SIG-M5 (cell line): ENCODE measurements at places on chromosomes 13 and 19.

GRCh38 chr13:109868578-109869311, 82.4 kb upstream of the IRS2 start:
- no peak for DNase-seq

DNA sequence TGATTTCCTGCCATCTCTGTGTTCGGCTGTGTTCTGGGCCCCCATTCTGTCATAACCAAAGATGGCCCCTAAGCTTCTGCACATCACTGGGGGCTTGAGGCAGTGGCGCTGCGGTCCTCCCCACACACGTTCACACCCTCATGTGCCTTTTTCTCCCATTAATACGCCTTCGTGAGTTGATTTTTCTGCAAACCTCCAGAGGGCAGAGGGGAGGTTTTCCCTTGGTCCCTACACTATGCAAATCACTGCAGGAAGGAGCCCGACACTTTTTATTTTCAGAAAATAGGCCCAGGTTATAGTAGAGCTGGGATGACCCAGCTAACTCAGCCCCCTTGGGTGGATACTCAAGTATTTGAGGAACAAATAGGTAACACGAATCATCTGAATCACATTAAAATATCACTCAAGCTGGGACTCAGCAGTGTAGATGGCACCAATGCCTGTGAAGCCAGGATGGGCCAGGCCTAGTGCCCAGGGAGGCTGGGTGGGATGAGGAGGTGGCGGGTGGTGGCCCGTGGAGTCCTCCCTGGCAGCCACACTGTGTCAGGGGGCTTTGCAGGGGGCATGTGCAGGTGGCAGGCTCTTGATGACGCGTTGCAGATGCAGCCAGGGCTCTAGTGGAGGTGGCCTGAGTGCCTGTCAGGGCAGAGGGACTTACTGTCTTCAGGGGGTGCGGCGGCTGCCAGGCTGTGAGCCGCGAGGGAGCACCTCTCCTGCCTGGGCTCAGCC, 234.3 kb downstream of the TEX29 start:
- no peak for DNase-seq

- DNase-seq: no peak
These were observed 3.4 kb downstream of the RPL36 start for GRCh38 chr19:5693195-5694166.

GRCh38 chr19:40556953-40557530, 19.6 kb upstream of the SHKBP1 start:
- DNase-seq: no peak

- no peak for DNase-seq
These were observed 38.6 kb downstream of the GATAD2A start for GRCh38 chr19:19443902-19444680.

DNA sequence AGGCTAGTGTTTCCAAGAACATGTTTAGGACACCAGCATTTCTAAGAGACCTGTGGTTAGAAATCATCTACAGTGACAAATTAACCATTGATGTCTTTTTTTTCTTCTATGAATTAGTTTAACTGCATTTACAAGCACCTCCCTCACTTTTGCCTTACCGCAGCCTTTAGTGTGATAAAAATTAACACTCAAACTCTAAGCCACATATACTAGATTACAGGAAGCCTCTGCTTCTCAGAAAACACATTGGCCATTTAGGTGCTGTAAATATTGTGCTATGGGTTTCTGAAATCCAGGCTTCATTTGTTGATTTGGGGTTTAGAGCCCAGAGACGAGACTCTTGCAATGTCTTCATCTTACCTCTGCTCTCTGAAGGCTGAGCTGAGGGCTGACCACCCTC, 34.6 kb upstream of the OLFM4 start:
- DNase-seq: no peak

DNA sequence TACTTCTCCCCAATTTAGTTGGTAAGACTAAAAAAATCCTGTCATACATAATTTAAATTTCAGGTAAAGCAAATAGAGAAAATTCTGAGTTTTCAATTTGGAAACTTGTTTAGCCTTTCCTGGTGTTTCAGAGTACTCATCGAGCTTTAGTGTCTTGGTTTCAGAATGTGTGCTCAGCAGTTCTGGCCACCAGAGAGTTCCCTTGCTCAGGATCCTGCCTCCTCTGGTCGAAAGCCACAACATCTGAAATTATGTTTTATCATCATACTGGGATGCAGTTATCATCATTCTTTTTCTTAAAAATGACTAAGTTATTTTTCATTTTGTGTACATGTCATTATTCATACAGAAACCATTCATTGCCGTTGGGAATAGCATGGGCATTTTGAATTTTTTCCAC, 263.2 kb upstream of the SPRY2 start:
- DNase-seq: no peak

GRCh38 chr19:58545286-58546018, 1.6 kb downstream of the TRIM28 start:
- DNase-seq: no peak

GRCh38 chr13:37295071-37295470, 189.6 kb upstream of the CSNK1A1L start:
- DNase-seq: no peak

DNA sequence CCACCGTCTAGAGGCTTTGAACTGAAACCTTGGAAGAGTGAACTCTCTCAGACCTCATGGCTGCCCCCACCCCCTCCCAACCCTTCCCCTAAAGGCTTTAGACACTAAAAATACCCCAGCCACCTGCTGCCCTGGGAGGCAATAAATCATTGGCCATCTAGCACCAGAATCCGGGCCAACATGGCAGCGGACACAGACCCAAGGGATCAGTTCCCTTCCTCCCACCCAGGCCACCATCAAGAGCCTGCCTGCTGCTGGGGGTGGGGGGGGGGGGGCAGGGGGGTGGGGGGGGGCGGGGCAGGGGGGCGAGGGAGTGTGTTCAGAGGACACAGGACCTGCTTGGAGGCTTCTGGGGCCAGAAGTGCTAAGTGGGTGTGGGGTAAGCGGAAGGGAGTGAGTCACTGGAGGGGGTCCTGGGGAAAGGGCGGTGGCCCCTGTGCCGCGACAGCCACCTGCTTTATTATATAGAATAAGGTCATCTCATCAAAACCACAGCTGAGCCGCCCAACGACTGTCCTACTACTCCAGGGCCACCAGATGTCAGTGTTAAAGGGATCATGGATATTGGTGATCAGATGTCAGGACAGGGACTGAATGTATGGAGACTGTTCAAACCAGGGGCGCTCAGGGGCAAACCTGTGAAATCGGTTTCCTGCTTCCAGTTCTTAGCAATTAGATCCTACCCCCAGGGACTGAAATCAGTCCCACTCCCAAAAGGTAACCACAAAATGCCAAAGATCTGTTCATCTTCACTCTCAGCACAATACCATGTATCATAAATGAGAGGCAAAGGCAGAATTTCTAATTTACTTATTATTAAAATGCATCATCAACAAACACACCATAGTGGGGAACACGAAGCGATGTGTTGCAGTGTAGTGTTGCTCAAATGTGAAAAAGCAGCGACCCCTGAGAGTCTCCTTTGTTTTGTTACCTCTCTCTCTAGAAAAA, 24.3 kb downstream of the ARL11 start:
- no peak for DNase-seq

- no peak for DNase-seq
These were observed 1.5 kb upstream of the ZNF561 start for GRCh38 chr19:9622531-9622930.

GRCh38 chr13:103471896-103472295, 405.7 kb upstream of the SLC10A2 start:
- DNase-seq: no peak

GRCh38 chr19:16327911-16328823, 3.5 kb downstream of the KLF2 start:
- peak; percentile 89 for DNase-seq

DNA sequence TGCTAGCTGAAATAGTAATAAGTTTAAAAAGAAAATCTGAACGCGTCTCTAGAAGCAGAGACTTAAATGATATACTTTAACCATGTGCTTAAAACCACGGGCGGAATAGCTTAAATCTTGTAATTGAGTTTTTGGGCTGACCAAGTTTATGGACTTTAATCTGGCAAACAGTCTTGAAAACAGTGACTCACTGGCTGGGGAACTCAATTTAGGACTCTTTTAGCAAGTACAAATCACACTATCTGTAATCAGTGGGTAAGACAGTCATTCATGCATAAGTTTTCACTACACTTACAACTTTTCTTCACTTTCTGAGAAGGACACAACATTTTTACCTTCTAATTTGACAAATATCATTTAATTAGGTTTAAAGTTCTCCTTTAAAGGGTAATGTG, 26.8 kb downstream of the ZNF627 start:
- no peak for DNase-seq

- DNase-seq: no peak
These were observed 51.6 kb downstream of the CHST8 start for GRCh38 chr19:33673258-33673875.

- DNase-seq: no peak
These were observed 3.2 kb downstream of the NPAS1 start for GRCh38 chr19:47022541-47023447.

DNA sequence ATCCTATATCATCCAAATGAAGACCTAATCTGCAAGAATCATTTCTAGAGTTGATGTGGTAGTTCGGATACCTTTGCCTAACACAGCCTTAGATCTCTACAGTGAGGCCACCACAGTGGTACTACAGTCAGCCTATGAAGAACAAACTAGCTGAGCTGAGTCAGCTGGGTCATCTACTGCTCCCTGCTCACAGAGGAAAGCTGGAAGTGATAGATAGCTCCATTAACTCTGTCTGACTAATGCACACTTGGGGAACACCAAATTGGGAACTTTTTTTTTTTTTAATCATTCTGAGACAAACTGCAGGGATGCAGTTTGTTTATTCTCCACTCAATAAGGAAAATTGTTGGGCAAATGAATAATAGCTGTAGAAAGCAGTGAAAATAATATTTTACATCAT, 1160.6 kb downstream of the PCDH9 start:
- DNase-seq: no peak

- no peak for DNase-seq
These were observed 7.4 kb downstream of the SOX1 start for GRCh38 chr13:112074139-112074865.

DNA sequence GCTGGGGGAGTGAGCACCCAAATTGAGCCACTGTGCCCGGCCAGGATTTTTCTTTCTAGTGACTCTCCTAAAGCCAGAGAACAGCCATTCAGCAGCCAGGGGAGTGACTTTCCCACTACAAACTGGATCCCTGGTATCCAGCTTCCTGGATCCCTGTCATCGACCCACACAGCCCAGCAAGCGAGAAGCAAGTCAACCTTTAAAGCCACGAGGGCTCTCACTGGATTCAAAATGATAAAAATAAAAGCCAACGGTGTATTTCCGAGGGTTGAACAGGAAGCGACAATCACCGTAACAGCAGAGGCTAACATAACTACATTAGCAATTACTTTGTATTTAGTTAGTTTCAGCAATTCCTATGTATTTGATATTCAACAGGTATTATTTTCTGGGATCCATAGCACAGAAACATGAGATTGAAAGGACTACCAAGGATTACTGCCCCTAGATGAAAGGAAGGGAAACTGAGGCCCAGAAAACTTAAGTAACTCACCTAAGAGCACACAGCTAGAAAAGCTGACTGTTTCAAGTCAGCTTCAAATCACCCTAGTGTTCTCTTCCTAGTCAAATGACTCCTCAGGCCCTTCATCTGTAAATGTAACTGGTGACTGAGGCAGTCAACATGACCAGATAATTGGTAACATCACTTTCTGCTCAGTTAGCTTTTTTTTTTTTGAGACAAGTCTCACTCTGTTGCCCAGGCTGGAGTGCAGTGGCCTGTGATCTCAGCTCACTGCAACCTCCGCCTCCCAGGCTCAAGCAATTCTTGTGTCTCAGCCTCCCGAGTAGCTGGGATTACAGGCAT, 2.7 kb downstream of the RFX1 start:
- DNase-seq: no peak

GRCh38 chr13:66665991-66666390, 564.1 kb downstream of the PCDH9 start:
- DNase-seq: no peak

DNA sequence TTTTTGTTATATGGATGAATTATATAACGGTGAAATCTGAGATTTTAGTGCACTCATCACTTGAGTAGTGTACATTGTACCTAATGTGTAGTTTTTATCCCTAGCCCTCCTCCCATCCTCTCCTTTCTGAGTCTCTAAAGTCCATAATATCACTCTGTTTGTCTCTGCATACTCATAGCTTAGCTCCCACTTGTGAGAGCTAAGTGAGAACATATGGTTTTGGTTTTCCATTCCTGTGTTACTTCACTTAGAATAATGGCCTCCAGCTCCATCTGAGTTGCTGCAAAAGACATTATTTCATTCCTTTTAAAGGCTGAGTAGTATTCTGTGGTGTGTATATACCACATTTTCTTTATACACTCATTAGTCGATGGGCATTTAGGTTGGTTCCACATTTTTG, 94.0 kb downstream of the SLC10A2 start:
- no peak for DNase-seq

- DNase-seq: no peak
These were observed 46.7 kb downstream of the NOTCH3 start for GRCh38 chr19:15154002-15154612.

- DNase-seq: no peak
These were observed 248.5 kb downstream of the KCTD12 start for GRCh38 chr13:76637641-76638141.

GRCh38 chr13:30097701-30098100, 209.7 kb downstream of the KATNAL1 start:
- no peak for DNase-seq

DNA sequence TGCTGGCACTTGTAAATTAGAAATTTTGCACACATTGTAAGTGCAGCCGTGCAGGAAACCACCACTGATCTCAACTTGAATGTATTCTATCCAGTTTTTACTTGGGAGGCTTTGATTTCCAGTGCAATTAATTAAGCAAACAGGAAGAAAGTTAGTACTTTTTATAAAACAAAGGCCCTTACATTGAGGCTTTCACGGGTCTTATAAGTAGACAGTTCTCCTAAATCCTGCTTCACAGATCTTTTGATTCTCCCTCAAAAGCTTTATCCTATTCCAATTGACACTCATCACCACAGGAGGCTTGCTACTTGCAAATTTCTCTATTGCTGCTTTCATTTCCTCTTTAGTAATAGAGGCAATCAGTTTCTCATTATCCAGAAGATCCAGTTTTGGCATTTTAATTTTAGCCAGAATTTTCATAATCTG, 90.1 kb downstream of the ERCC5 start:
- no peak for DNase-seq

GRCh38 chr19:12513531-12514061, 29.0 kb upstream of the ZNF709 start:
- DNase-seq: no peak

DNA sequence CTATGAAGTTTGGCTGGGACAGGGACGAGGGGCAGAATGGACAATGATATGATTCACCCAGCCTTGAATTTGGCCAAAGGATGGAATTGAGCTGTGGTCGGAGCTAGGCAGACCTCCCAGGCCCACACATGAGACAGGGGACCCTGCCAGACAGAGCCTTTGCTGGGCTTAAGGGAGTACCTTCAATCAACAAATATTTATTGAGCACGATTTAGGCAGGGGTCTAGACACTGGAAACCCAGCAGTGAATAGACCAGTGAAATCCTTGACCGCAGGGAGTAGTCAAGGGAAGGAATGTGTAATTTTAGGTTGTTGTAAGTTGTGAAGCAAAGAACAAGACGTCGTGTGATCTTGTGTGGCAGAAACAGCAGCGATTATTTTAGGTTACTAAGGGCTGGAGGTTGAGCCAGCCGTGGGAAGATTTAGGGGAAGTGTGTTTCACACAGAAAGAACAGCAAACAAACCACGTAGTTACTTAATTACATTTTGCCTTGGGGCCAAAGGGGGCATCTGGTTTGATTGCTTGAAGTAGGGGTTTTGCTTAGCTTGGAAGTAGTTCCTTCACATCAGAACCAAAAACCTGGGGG, 16.9 kb upstream of the AP1M2 start:
- DNase-seq: peak; percentile 69

GRCh38 chr19:44282846-44283245, 22.0 kb downstream of the ZNF235 start:
- DNase-seq: no peak

GRCh38 chr13:43223216-43223615, 199.8 kb downstream of the DNAJC15 start:
- no peak for DNase-seq
